Stimulated activated CD8-positive, alpha-beta memory T cell treated with anti-CD3 and anti-CD28 coated beads, Interleukin-4, amount 100 ng/mL, for 24 hours (primary cell): ENCODE measurements at places on chromosomes 16 and 17.

- no peak for DNase-seq
These were observed 37.2 kb upstream of the HOXB9 start for GRCh38 chr17:48663134-48663924.

DNA sequence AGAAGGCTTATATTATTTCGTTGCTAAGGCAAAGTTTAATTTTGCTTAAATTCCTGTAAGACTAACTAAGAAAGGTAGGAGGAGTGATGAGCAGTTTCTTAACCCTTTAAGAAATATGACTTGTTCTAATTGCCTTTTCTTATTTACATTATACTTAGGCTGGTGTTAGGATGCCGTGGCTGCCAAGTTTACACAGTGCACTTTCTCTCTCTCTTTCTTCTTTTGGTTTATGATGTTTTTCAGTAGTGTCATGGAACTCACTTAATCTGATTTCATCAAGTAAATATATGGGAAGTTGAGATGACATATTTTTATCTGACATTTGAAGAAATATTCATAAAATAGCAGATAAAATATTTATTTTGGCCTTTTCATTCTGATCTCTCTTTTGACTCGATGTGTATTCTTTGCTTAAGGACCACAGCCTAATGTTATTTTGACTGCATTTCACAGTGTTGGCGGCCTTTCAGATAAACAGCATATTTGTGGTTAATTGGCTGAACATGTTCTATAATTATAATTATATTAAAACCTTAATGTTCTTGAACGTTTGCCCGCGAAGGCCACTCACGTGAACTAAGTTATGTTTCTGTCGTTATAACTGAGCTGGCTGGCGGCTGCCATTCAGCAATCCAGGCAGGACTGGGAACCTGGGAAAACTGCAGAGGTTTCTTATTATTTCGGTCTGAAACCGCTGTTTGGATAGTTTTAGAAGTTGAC is 191.6 kb downstream of the WWOX start:
- DNase-seq = no peak

DNA sequence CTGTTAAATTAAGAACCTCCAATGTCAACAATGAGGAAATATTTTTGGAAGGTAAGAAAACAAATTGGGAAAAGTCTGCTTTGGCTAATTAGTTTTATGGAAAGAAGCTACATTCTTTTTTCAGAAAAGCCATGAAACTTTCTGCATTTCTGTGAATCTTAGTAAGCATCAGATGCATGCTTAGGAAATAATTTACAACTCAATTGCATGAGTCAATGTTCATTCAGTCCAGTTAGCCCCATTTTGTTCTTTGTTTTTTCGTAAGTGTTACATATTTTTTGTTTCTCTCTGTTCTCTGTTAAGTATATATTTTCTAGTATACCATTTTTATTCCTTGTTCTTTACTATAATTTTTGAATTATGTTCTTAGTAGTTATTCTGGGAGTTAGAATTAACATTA is 195.2 kb upstream of the KIF2B start:
- DNase-seq = no peak

- no peak for DNase-seq
These were observed 65.1 kb upstream of the ALOX12 start for GRCh38 chr17:6930749-6931148.

GRCh38 chr17:66971730-66972441 is 7.4 kb downstream of the CACNG4 start:
- DNase-seq = no peak

- no peak for DNase-seq
These were observed 4.8 kb downstream of the CTRB2 start for GRCh38 chr16:75202069-75202590.

DNA sequence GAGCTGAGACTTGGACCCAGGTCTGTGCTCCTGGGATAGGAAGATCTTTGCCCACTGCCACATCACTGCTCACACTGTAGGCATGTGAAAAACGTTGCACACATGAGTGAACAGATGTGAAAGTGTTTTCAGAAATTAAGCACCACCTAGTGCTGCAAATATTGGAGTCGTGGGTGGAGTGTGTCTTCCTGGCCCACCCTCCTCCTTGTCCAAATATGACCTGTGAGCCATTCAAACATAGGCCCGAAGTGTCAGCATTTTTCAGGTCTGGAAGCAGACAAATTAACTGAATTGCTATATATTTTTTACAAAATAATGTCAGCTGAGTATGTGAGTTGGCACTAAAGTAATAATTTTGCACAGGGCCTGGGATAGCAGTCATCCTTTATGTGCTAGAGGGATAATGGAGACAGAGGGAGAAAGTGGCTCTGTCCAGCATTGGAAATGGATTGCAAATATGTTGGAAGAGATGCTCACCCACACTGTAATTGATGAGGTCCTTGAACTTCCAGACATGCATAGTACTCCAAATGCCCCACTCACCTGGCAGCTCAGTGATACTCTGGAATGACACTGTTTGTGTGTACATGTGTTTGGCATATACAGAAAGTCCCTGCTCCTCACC is 58.7 kb downstream of the ACSM1 start:
- no peak for DNase-seq

GRCh38 chr17:82859431-82860403 is 19.9 kb upstream of the ZNF750 start:
- peak; percentile 44 for DNase-seq

- no peak for DNase-seq
These were observed 713.2 kb downstream of the CDH11 start for GRCh38 chr16:64408699-64409098.

DNA sequence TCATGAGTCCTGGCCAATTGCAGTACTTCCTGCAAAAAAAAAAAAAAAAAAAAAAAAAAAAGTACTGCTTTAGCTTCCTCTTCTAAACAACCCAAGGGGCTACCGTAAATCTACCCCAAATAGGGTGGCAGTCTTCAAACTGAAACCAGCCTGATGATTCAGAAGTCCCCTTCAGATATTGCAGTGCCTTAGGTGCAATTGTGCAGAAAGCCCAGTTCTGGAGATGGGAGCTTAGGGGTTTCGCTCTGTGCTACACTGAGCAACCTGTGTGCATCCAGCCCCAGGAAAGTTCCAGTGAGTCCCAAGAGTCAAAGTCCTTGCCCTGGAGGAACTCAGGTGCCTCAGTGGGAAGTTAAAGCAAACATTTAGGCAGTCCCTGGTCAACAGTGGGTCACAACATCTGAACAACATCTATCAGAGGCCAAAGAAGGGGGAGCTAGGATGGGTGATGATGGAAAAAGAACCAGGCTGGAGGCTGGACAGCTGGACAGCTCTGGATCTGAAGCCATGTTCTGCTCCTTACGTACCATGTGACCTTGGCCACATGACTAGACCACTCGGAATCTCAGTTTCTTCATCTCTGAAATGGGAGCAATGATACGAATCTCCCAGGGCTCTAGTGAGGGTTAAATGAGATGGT is 6.7 kb upstream of the CIITA start:
- no peak for DNase-seq

DNA sequence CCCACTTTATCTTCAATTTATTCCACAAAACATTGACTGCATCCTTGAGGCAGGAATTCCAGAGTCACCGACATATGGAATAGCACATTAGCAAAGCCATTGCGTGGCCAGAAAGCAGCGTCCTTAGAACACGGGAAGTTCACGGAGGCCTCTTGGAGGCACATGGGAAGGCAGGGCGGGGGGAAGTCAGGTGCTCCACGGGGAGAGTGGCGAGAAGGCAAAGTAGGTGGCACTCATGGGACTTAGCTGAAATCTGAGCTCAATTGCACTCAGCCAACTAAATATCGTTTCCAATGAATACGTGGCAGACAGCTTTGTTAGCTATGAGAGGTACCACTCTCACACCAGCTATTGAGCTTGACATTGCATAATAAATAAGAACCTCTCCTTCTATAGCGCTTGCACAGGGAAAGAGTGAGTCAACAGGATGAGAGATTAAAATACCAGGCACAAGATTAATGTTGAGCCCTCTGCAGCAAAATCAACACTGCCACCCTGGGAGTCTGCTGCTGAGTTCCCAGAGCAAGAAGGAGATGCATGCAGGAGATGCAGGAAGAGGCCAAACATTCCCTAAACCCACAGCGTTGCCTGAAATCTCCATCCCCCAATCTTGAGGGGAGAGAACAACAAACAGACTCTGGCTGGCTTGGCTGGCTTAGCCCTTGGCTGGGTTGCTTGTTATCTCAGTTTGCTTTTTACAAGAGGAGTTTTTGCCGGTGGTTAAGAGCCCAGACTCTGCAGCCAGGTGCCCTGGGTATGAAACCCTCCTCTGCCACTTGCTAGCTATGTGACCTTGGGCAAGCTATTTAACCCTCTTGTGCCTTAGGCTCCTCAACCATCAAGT is 28.8 kb downstream of the ABCC12 start:
- no peak for DNase-seq

DNA sequence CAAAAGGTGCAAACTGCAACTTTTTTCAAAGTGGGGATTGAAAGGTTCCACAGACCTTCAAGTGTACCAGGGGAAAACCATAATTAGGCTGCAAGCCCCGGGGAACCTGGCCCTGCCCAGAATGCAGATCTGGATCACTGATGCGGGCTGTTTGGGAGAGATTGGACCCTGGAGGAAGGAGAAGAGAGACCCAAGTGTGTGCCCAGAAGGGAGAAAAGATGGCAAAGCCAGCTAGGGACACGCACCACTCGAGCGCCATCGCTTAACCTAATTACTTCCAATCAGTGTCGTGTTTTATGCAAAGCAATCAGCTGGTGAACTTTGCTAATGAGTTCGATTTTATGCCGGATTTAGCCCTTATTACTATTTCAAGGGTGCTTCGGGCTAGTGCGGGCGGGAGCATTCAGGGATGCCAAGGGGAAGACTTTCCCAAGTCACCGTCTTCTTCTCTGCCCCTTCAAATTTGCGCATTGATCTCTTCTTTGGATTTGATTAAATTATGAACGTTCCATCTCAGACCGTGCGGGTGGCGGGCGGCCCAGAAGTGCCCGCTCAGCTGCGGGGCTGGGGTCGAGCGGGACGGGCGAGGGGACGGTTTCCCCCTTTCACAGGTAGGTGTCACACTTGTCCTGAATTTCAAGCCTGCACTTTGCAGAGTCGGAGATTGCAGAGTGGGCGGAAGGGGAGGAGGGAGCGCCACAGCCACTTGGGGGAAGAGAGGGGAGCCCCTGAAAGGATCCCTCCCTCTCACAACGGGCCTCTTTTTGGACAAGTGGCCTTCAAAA is 4.0 kb downstream of the IRX5 start:
- DNase-seq = no peak

DNA sequence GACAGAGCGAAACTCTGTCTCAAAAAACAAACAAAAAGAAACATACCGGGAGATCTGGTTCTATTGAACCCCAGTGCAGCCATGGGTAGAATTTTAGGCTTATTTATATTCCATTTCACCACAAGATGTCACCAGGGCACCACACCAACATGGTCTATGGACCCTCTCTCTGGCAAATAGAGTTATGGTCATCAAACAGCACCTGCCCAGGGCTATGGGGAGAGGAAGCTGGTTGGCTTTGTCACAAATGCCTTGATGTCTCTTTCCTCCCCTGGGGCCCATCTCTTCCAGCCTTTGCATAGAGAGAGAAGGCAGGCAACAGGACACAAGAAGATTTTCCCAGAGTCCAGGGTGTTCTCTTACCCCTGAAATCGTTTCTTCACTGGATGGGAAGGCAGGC is 128.4 kb downstream of the WWOX start:
- no peak for DNase-seq

GRCh38 chr17:75848523-75849278 is 4.5 kb upstream of the UNC13D start:
- peak; percentile 76 for DNase-seq

- DNase-seq = no peak
These were observed 50.1 kb upstream of the NACA2 start for GRCh38 chr17:61641084-61641483.

GRCh38 chr17:42408061-42408460 is 15.0 kb downstream of the CAVIN1 start:
- no peak for DNase-seq

DNA sequence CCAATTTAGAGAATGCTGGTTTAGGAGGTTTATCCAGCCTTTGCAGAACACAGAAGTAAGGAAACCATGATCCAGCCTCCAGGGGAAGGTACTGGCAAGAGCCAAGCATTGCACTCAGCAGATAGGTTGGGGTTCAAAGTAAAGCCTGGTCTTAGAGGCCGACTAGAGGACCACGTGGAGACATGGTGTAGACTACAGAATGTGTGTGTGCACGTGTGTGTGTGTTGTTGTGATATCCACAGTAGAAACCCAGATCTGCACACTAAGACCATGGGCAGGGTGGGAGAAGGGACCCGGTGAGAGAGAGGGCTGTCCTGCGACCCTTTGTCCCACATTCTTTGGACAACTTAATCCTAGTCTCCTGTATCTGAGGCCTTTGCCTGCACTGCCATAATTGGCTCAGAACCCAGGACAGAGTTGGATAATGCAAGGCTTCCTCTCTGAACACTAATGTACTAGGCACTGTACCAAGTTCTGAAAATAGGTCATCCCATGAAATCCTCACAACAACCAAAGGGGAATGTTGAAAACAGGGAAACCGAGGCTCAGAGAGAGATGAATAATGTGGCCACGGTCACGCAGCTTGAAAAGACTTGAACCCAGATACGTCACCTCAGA is 325.1 kb upstream of the HSBP1 start:
- DNase-seq = no peak

DNA sequence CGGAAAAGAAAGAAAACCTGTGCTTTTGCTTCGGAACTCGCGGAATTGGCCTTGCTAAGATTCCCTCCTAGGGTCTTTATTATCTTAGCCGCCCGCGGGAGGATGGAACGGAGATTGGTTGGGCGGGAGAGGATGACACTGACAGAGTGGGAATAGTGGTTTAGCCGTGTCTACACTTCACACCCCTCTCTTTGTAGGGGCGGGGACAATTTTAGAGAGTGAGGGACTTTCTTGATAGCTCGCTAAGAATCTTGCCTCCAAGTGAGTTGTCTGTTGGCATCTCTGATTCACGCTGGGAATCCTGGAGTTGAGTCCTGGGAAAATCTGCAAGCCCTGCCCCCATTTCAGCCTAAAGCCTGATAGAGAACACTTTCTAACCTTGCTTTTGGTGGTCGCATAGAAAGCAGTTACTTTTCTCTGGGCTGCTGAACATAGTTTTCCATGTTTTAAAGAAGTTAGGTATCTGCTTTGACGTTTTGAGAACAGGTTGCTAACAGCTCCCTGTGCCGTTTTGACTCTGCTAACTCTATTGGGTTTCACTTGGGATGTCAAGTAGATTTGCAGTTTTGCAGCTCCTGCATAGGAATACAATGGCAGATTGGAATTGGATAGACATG is 697 bp downstream of the NOL11 start:
- peak; percentile 2 for DNase-seq

DNA sequence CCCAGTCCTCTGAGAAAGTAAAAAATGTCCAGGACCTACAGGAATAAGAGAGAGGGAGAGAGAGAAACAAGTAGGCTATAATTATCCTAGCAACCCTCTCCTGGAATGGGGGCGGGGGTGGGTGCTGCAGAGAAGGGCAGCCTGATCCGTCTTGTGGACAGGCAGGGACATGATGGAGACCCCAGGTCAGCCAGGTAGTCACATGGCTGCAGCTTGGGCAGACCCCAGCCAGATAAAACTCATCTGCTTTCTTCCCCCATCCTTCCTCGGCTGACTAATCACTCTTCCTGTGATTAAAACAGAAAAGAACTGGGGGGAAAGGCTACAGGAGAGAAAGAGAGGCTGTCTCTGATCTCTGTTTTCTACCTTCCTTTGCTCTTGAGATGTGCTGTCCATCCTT is 32.6 kb downstream of the COPZ2 start:
- no peak for DNase-seq
